Stimulated activated CD8-positive, alpha-beta memory T cell treated with anti-CD3 and anti-CD28 coated beads, Interleukin-12 subunit alpha, Interleukin-12 subunit beta, amount 100 ng/mL, for 4 hours (primary cell): ENCODE measurements at places on chromosomes 11 and 22.

- no peak for DNase-seq
Observed at GRCh38 chr22:29308791-29309262, 2.4 kb downstream of the GAS2L1 start.

DNA sequence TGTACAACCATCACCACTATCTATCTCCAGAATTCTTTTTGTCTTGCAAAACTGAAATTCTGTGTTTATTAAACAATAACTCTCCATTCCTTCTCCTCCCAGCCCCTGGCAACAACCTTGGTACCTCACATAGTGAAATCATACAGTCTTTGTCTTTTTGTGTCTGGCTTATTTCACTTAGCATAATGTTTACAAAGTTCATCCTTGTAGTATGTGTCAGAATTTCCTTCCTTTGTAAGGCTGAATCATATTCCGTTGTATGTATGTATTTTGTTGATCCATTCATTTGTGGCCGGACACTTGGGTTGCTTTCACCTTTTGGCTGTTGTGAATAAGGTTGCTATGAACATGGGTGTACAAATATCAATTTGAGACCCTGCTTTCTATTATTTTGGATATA lies 243.7 kb upstream of the TBCEL start:
- no peak for DNase-seq

- DNase-seq: no peak
Observed at GRCh38 chr22:17105143-17106129, 15.7 kb downstream of the TMEM121B start.

DNA sequence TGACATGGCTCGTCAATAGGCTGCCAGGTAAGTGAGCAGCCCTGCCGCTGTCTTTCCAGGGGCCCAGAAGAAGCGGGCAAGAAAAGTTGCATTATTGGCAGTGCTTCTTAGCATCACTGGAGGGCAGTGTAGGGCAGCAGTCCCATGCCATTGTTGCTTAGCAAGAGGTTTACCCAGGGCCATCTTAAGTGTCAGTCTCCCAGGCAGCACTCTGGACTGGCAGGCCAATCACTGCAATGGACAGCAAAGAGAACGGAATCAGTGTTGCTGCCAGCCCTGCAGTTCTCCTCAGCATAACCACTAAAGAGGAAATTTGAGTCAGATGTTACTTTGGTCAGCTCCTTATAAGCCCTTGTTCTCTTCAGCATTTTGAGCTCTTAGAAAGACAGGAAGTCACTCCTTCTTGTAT lies 13.4 kb upstream of the GRK2 start:
- no peak for DNase-seq

- no peak for DNase-seq
Observed at GRCh38 chr11:126810776-126811175, 189.8 kb downstream of the KIRREL3 start.

GRCh38 chr22:39306456-39307361 lies 12.7 kb downstream of the RPL3 start:
- DNase-seq: peak; percentile 30

DNA sequence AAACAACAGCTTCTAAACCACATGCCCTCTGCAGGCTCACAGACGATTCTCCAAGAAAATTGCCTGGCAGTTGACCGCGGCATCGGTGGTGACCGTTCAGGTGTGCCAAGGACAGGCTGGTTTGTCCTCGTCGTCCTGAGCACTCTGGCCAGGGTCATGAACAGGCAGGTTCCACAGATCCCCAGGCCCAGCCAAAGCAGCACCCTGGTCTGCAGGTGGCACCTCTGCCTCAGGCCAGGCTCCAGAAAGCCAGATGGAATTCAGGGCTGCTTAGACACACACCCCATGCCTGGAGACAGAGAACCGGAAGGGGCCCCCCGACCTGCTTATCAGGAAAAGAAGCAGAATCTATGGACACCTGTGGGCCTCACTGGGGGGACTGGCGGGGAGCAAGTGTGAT lies 338.7 kb downstream of the BRD1 start:
- DNase-seq: no peak

- no peak for DNase-seq
Observed at GRCh38 chr11:3044004-3044403, 13.2 kb downstream of the CARS1 start.

DNA sequence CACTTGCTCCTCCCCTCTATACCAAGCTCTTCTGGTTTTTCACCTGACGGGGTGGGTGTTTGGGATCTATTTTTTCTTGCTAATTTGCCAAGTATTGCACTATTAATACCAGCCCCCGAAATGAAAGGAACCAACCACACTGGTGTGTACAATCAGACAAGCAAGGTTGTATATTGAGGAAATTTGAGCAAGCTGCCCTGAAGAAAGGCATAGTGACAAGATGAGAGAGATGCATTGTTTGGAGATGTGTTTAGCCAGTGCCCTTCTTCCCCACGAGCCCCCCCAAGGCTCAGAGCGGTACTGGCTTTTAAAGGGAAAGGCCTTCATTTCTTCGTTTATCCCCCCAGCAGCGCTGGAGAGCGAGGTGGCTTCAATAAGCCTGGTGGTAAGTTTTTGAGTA lies 15.2 kb upstream of the GAS2L1 start:
- DNase-seq: no peak

GRCh38 chr11:134196756-134197155 lies 27.0 kb downstream of the NCAPD3 start:
- DNase-seq: no peak

DNA sequence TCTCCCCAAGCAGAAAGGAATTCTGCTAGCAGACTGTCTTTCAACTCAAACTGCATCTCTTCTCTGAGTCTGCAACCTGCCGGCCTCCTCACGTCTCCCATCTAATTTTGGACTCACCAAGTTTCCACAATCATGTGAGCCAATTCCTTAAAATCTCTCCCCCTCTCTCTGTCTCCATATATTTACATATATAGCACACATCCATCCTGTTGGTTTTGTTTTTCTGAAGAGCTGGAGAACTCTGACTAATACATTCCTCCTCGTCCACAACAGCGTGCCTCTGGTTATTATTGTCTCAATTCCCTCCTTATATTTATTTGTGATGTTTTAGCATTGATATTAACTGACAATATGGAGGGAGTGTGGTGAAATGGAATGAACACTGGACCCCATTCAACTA lies 29.6 kb upstream of the FJX1 start:
- DNase-seq: no peak

DNA sequence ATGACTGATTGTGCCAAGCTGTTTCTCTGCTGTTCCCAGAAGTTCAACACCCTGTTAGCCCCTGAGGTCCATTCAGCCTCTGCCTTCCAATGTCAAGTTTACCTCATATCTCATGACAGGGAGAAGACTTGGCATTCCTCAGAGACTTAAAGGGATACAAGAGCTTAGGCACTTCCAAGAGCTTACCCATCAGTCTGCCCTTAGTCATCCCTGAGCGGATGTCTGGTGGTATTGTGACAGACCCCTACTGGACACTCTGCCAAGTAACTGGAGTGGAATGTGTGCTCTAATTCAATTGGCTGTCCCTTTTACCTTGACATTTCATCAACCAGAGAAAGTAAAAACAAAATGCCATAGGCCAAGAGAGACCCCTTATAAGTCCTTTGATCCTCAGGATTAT lies 151.5 kb downstream of the AASDHPPT start:
- DNase-seq: no peak

DNA sequence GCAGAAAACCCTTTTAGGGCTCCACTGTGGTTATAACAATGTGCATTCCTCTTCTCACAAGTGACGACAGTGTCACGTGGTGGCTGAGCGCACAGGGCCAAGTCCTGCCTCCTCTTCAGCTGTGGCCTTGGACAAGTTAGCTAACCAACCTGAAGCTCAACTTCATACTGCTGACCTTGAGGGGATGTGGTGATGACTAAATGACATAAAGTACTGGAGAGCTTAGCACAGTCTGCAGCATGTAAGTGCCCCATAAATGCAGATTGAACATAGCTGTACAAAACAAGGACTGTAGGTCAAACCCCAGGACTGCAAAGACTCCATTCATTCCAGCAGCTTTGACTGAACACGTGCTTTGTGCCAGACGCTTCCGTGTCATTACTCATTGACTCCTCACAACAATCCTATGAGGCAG lies 20.1 kb upstream of the MRGPRX2 start:
- no peak for DNase-seq

GRCh38 chr11:112625814-112626213 lies 335.4 kb upstream of the NCAM1 start:
- DNase-seq: no peak

GRCh38 chr11:100152766-100153165 lies 534.3 kb upstream of the ARHGAP42 start:
- no peak for DNase-seq

DNA sequence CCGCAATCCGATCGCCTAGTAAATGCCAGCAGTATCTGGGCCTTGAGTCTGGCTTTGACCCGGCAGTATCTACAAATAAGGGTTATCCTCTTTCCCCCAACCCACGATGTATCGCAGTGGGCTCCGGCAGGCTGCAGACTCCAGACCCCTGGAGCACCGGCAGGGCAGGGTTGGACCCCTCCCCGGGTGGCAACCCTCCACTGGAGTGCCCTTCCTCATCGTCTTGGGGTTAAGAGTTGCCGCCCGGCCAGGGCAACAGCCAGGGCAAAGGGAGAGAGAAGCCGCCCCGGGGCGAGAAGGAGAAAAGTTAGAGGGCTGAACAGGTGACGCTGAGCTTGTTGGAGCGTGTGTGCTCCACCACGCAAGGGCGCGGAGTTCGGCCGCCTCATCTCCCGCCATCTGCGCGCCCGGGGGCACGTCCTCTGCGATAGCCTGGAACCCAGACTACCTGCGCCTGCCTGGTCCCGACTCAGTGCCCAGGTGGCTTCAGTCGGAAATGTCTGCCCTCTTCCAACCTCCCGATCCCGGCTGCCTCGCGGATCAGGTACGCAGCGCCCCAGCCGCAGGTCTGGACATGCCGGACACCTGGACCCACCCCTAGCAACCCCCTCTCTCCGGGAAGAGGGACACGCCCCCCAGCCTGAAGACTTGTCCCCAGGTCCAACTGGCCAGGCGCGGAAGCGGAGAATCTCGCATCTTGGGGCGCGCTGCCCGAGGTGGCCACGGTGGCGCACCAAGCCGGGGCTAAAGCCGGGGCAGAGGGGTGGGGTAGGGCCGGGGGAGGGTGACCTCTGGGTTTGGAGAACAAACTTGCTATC lies 1.2 kb downstream of the DSCAML1 start:
- DNase-seq: no peak

- no peak for DNase-seq
Observed at GRCh38 chr11:68374531-68374930, 62.1 kb downstream of the LRP5 start.

- DNase-seq: no peak
Observed at GRCh38 chr11:70688142-70688541, 289.8 kb downstream of the CTTN start.

GRCh38 chr11:86143087-86144030 lies 74.5 kb upstream of the PICALM start:
- DNase-seq: no peak

- DNase-seq: no peak
Observed at GRCh38 chr11:93166194-93166593, 31.6 kb downstream of the SLC36A4 start.

DNA sequence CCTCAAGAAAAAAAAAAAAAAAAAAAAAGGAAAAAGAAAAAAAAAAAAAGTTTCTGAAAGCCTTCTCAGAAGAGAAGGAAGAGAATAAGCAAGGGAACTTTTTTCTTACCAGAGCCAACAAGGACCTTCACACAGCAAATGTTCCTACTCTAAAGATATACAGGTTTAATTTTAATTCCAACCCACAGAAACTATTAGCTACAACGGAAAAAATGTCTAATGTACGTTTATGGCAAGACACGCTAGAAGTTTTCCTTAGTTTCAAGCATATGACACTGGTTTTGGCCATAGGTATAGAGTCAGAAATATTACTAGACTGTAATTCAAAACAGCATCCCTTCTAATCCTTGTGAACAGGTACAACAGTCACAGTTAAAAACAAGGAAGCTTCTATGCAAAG lies 120.1 kb downstream of the MRTFA start:
- no peak for DNase-seq

- DNase-seq: no peak
Observed at GRCh38 chr11:122126024-122126688, 10.1 kb upstream of the BLID start.

- DNase-seq: no peak
Observed at GRCh38 chr11:110249066-110249465, 47.3 kb downstream of the RDX start.

- DNase-seq: no peak
Observed at GRCh38 chr11:19714387-19715363, 2.0 kb downstream of the NAV2 start.

GRCh38 chr22:26322179-26322905 lies 106.7 kb upstream of the ASPHD2 start:
- DNase-seq: no peak

DNA sequence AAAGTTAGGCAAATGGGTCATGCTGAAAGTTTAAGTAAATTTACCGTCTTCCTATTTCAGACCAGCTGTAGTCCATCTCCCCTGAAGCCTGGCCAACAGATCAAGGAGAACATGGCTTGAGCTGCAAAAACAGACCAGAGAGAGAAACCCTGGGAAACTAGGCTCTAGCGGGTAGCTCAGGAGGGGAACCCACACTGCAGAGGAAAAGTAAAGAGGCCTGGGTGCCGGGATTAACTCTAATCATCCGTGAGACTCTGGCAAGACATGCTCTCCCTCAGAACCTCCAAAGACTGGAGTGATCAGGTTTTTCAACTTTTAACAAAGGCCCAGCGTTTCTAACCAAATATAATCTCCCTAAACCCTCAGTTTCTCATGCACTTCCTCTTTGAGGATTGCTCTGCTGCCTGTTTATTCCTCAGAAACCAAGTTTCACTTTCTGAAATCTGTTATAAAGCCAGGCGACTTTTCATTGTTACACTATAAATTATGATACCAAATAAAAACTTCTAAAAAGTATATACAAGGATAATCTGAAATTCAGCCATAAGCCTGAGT lies 67.5 kb downstream of the GAB2 start:
- no peak for DNase-seq

- no peak for DNase-seq
Observed at GRCh38 chr11:31809857-31810778, 1.0 kb downstream of the PAX6 start.

- no peak for DNase-seq
Observed at GRCh38 chr11:34329876-34330275, 27.9 kb downstream of the ABTB2 start.
